ENCODE measurements at places on chromosomes 7 and 10.

DNA sequence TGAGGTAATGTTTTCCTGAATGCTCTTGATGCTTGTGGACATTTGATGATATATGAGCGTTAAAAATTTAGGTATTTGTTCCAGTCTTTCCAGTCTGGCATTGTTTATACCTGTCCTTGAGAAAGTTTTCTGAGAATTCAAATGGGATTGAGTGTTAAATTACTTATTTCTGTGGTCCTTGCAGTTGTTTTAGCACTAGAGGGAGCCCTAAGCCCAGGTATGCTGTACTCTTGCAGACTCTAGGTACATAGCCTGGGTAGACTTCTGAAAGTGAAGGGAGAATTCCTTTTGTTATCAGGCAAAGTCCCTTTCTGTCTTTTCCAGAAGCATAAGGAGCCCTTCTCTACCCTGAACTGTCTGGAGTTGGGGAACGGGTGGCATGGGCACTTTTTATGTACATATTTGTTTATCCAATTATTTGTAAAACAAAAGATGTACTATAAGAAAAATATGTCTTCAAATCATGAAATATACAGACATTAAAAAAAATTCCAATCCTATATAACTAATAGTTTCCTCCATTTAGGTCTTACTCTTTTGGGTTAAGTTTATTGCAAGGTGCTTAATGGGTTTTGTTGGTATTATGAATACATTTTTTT is 262.1 kb downstream of the ATRNL1 start:
- DNase-seq = no peak

GRCh38 chr7:55172881-55173609 is 154.2 kb downstream of the EGFR start:
- no peak for DNase-seq

GRCh38 chr10:59954296-59954695 is 47.9 kb upstream of the CCDC6 start:
- DNase-seq = no peak

DNA sequence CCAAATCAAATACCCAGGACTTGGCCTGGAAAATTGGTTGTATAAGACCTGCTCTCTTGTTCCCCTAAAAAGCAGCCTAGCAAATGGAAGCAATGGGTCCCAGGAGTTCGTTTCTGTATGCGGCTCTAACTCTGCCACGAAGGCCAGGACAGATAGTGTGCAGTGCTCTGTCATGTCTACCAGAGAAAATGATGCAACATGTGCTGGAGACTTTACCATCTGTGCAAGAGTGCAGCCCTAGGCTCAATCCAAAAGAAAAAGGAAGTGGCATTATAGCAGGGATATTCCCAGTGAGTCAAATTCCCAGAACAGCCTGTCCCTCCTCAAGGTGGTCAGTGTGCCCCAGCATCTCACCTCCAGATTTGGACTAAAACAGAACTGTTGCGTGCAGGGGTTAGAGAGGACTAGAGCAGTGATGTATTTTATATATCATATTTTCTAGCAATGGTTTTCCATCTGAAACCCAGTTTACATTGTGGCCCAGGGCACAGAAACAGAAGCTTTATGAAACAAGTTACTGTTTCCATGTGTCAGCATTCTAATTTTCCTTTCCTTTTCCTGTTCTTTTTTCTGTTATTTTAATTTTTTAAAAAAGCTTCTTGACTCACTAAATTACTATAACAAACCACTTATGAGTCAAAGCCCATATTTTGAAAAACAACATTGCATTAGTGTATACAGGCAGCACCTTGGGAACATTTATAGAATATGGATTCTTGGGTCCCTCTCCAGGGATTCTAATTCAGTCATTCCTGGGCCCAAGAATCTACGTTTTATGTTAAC is 311.2 kb downstream of the RNLS start:
- no peak for DNase-seq

GRCh38 chr7:128381161-128381821 is 19.8 kb upstream of the PRRT4 start:
- DNase-seq = no peak

DNA sequence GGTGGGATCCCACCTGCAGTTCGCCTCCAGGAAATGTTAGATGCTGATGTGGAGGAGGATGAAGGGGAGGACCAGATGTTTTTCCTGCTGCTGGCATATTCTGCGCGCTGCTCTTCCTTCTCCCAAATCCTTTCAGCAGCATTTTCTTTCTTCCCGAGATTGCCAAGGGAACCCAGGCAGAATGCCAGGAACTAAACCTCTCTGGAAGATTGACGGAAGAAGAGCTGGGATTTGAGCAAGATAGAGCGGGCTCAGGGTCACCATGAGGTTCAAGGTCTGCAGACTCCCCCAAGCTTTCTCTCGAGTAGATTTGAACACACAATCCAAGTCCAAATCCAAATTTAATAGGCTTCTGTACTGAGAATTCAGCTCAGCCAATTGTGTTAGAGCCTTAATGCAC is 345.2 kb upstream of the C7orf33 start:
- DNase-seq = no peak

GRCh38 chr7:26376175-26376917 is 84.7 kb downstream of the SNX10 start:
- DNase-seq = no peak

DNA sequence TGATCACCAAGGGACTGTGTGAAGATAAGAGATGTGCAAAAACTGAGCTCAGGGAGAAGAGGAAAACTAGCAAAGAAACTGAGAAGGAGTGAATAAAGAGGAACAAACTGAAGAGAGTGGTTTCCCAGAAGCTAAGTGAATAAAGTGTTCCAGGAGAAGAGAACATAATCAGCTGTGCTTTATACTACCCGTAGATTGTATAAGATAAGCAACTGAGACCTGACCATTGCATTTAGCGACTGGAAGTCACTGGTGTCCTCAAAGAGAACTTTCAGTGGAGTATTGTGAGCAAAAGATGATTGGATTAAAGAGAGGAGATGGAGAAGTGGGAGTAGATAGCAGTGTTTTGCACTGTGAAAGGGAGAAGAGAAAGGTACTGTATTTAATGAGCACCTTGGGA is 14.6 kb downstream of the PHTF2 start:
- DNase-seq = no peak

DNA sequence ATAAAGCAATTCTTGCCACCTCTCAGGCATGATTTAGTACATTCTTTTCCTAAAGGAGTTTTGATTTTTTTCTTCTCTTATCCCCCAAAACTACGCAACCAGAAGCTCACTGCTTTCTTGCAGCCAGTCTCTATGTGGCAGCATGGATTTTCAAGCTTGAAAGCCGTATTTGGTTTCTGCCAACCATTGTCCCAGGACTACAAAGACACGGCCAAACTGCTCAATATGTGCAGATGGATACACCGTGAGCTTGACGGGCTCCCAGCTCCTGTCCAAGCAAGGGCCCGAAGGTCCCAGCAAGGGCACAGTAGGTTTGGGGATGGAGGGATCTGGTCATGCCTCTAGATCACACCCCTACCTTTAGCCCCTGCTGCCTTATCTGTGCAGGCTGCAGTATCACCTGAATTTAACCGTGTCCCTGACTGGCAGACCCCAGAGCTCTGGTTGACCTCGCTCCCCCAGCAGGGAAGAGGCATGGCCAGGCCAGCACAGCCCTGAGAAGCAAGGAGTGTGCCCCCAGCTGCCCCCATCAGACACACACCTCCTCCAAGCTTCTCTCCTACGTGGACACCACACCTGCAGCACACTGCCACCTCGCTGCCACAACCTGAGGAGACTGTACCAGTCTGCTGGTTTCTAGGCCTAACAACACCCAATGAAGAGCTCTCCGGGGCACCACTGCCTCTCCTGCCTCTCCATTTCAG is 86.8 kb downstream of the COBL start:
- no peak for DNase-seq

GRCh38 chr7:99707096-99707495 is 27.3 kb upstream of the CYP3A5 start:
- no peak for DNase-seq

- no peak for DNase-seq
Observed at GRCh38 chr10:132522521-132523411, 14.8 kb upstream of the INPP5A start.

- no peak for DNase-seq
Observed at GRCh38 chr10:36096576-36096975, 454.5 kb upstream of the FZD8 start.

- DNase-seq = no peak
Observed at GRCh38 chr10:72466018-72466417, 111.3 kb upstream of the DNAJB12 start.

DNA sequence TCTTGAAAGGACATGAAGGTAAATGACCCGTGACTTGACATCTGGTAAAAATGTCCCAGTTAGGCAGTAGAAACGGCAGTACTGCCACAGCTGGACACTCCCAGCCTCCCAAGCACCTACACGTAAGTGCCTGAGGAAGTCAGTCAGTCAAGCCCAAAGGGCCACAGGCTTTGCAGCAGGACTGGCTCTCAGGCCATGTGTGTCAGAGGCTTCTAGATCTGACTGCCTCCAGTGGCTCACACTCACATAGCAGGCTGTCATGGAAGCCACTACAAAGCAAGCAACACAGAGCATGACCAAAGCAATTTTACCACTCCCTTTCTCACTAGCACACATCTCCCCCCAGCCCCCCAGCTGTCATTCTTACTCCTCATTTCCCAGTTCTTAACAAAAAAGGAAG is 17.8 kb upstream of the CCNJ start:
- no peak for DNase-seq

GRCh38 chr7:30799206-30799975 is 28.2 kb downstream of the MINDY4 start:
- DNase-seq = no peak

- DNase-seq = no peak
Observed at GRCh38 chr10:114767101-114767985, 54.2 kb upstream of the FHIP2A start.

GRCh38 chr10:110380293-110380692 is 75.6 kb upstream of the SMNDC1 start:
- no peak for DNase-seq

DNA sequence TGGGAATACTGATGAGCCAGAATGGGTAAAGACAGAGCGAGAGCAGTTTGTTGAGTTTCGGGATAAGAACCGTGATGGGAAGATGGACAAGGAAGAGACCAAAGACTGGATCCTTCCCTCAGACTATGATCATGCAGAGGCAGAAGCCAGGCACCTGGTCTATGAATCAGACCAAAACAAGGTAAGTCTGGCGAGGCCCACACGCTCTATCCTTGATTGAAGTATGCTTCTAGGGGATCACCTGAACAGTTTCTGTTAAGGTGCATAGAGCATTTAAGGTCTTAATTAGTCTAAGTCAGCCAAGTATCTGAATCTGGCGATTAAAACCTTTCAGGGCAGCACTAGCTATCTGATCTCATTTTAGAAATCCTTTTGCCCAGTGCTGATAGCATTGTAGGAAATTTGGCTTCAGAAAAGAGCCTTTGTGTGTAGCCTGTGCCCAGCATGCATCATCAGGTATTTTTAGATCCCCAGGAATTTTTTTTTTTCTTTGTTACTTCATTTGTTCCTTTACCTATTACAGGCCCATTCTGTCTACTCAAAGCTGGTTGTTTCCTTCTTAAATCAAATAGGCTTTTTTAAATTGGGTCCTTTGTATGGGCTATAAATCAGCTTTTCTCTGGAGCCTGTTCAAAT is 8.0 kb downstream of the OPN1SW start:
- no peak for DNase-seq

DNA sequence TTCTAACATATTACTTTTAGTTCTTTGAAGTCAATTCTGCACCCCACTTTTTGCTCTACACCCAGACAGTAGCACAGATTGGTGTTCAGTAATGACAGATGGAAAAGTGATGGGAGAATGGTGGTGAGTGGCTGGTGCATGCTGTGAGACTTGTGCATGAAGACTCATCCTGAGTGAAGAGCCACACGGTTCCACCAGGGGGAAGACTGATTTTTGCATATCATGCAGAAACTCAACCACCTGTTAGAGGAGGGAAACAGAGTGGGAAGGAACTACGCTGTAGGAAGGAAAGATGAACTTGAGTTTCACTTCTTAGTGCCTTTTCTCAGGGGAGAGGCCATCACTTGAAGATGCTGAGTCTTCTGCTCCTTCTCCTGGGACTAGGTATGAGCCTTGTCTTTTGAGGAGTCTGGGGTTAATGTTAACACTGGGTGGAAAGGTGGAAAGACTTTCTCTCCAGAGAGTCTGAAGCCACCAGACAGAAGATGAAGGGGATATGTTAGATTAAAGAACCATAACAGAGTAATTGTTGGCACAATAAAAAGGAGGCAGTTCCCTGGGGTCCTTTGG is 9.3 kb upstream of the PRSS1 start:
- DNase-seq = no peak

DNA sequence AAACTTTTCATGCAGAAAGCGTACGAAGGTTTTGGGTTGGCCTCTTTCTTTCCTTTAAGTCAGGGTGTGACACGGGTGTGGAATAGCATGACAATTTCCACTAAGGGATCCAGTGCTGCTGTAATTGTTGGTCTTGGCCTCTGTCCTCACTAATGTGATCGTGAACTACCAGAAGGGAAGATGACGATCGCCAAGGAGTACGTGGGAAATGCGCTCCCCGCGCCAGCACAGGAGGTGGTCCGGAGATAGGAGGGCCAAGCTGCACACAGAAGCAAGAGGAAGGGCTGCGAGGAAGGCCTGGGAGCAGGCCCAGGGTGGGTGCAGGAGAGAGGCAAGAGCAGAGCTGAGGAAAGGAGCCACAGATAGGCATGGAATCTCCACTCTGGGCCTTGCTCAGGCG is 79.7 kb upstream of the PODXL start:
- DNase-seq = no peak
